Activated CD4-positive, alpha-beta T cell treated with anti-CD3 and anti-CD28 coated beads for 4 hours (primary cell): ENCODE measurements at places on chromosomes 11 and 22.
A peak's percentile ranks its signal among the peaks of the same experiment; 100 is the strongest.

- DNase-seq = no peak
Measured at GRCh38 chr11:73323464-73323863, 15.4 kb downstream of the ARHGEF17 start.

GRCh38 chr11:45388472-45388871 lies 102.3 kb upstream of the SYT13 start:
- no peak for DNase-seq

DNA sequence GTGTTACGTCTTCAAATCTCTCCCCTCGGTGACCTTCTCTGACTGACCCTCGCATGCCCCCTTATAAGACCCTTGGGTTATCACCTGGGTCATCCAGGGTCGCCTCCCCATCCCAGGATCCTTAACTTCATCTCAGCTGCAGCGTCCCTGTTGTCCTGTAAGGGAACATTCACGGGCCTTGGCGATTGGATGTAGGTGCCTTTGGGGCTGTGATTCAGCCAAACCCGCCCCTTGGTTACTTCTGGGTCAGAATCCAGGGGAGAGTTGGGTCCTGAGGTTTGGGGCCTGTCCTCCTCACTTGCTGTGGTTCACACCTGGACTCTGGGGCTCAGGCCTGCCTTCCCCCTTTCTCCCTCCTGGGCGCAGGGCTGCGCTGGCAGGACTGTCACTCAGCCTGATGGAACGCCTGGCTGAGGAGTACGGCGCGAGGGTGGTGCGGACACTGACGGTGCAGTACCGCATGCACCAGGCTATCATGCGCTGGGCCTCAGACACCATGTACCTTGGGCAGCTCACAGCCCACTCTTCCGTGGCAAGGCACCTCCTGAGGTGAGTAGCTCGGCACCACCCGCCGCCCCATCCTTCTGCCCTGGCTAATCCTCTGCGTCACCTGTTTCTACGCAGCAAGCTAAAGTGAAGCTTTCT lies 29.4 kb downstream of the IGHMBP2 start:
- no peak for DNase-seq

DNA sequence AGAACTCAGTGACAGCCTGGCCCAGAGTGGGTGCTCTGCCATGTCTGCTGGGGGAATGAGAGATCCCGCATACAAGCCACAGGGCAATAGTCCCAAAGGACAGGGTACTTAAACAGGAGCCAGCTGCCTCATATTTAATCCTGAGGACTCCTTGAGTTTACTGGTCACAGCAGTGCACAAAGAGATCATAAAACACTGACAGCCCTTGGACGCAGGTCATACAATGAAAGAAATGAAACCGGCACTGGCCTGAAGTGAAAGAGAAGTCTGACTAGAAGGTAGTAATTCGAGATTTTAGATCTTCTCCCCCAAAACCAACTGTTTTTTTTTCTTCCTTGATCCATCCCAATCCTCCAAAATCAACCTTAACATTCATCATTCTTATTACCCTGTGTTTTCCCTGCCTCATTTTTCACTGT lies 299.8 kb upstream of the SYN3 start:
- DNase-seq = no peak

DNA sequence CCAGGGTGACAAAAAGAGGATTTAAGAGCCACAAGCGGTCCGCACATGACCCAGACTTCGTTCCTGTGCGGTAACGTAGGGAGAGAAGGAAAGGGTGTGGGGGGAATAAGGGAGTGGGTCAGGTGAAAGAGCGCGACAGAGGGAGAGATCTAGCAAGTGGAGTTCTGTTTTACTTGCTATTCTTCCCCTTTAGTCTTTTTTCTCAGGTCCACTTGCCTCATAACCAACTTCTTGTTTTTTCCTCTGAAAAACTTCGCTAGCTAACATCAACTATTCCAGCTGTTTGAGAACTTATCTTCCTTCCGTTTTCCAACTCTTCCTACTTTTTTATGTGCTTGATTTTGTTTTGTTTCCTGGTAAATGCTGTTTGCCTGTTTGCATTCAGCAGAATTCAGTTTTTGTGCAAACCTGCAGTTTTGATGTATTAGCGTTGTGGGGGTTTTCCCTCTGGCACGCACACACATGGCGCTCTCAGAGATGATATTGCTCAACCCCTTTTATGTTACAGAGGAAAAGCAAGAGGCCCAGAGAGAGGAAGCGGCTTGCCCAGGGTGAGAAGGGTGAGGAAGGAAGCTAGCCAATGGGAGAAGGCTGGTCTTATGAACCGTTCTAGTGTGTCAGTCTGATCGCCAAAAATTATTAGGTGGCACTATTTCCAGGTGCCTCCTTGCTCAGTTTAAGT lies 592 bp upstream of the CTSC start:
- peak; percentile 44 for DNase-seq

DNA sequence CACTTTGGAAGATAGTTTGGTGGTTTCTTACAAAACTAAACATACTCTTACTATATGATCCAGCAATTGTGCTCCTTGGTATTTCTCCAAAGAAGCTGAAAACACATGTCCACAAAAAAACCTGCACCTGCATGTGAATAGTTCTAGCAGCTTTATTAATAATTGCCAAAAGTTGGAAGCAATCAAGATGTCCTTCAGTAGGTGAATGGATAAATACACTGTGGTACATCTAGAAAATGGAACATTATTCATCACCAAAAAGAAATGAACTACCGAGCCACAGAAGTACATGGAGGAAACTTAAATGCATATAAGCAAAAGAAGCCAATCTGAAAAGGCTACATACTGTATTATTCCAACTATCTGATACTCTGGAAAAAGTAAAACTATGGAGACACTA lies 569.1 kb upstream of the CCDC90B start:
- DNase-seq = no peak

DNA sequence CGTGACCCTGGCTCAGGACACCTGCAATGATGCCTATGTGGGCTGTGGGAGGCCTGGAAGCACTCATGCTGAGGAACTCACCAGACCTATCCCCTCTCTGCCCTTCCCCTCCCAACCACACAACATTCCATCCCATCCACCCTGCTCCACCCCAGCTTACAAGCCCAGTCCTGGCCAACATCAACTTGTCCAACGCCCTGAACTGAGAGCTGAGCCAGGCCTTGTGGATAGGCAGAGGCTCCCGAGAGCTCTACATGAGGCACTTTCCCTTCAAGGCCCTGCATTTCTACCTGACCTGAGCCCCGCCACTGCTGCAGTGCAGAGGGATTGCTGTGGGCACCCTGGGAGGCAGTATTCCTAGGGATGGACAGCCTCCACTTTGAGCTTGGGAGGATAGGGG lies 112.4 kb downstream of the PDE2A start:
- no peak for DNase-seq

- no peak for DNase-seq
Measured at GRCh38 chr22:31173386-31174145, 13.6 kb downstream of the RNF185 start.

DNA sequence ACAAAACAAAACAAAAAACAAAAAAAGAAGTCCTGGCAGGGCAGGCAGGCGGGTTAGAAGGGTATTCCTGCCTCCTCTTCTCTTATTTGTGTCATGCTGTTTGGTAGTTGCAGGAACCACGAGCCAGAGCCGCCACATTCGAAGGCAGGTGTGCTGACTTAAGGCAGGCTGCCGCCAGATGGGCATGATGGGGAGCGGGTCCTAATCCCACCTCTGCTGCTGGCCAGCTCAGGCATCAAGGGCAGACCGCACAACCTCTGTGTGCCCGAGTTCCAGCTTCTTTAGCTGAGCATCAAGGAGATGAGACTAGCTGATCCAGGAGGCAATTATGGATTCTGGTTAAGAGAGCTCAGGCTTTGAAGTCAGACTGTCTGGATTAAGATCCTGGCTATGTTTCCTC lies 12.1 kb downstream of the OAF start:
- DNase-seq = no peak

DNA sequence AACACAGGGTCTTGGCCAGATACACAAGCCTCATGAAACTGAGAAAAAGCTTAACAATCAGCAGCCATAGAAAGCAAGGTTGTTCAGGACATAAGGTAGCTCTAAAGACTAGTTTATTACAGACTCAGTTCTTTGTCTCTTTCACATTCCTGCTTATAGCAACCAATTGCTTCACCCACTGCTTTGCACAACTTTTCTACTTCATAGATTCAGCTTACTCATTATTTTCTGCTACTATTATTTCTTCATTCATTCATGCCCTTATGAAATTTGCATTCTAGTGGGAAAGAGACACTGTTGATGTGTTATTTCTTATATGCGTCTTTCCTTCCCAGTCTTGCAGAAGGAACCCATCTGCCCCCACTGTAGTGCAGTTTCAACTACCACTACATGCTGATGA lies 4.7 kb downstream of the CCDC34 start:
- no peak for DNase-seq

GRCh38 chr11:79052544-79052943 lies 388.3 kb downstream of the TENM4 start:
- DNase-seq = no peak

DNA sequence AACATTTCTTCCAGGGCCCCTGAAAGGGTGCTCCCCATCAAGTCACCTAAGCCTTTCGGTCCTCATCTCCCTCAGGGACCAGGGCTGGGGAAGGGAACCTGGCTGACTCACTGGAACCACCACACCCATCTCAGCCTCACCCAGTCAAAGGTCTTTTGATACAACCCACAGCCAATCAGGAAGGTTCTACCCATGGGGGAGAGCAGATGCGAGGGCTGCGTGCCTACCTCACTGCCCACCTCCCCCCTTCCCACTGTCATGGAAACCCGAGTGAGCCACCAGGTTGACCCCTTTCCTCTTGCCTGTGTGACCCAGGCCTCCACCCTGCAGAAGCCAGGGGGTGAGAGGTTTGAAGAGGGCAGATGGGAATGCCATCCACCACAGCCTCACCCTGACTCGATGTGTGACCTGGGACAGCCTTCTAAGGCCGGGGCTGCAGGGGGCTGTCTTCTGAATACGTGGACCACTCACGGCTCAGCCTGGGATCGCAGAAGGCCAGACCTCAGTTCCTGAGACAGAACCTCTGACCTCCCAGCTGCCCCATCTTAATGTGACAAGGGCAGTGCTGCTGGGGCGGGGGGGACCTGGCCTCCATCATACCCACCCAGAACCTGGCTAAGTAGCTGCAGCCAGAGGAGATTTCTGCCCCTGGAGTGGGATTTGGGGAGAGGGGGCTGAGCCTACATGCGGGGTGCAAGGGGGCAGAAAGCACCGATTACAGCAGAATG lies 2.7 kb downstream of the MDK start:
- DNase-seq = no peak

- DNase-seq = no peak
Measured at GRCh38 chr22:42324990-42325710, 54.7 kb upstream of the TCF20 start.

GRCh38 chr11:115684699-115685098 lies 180.5 kb upstream of the CADM1 start:
- no peak for DNase-seq

GRCh38 chr22:35567351-35568141 lies 26.9 kb downstream of the RASD2 start:
- DNase-seq = no peak

- DNase-seq = no peak
Measured at GRCh38 chr11:124945826-124946225, 8.2 kb upstream of the CCDC15 start.

- DNase-seq = no peak
Measured at GRCh38 chr11:26134481-26135355, 197.2 kb upstream of the ANO3 start.

- DNase-seq = no peak
Measured at GRCh38 chr11:62145261-62145871, 21.6 kb downstream of the INCENP start.

DNA sequence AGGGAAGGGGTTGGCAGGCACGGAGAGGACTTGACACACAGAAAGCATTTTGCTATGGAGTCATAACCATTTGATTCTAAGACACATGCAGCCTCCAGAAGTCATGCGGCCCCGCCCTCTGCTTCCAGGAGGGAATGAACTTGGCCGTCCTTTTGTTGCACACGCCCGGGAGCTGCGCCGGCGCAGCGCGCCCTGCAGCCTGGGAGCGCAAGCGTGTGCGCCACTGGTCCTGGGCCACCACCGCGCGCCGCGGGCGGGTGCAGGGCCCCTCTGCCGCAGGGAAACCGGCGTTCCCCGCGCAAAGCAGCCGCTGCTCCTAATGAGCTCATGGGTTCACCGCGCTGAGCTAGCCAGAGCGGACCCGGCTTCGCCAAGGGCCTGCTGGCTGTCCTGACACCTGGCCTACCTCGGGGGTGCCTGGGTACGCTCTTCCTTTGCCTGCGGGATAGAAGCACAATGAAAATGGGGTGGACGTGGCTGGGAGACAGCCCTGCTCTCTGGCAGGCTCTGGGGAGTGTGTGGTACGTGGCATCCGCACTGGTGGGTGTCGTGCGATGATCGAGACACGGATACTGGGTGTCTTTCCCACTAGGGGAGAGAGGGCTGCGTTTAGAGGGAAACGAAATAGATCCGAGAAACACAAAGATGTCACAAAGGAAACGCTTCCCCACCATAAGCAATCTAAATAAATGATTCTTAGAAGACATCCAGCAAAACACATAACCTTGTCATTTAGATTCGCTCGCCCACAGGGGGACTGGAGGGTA lies 669 bp downstream of the MICAL3 start:
- DNase-seq = peak; percentile 14

GRCh38 chr11:94750319-94751217 lies 17.6 kb upstream of the AMOTL1 start:
- no peak for DNase-seq

DNA sequence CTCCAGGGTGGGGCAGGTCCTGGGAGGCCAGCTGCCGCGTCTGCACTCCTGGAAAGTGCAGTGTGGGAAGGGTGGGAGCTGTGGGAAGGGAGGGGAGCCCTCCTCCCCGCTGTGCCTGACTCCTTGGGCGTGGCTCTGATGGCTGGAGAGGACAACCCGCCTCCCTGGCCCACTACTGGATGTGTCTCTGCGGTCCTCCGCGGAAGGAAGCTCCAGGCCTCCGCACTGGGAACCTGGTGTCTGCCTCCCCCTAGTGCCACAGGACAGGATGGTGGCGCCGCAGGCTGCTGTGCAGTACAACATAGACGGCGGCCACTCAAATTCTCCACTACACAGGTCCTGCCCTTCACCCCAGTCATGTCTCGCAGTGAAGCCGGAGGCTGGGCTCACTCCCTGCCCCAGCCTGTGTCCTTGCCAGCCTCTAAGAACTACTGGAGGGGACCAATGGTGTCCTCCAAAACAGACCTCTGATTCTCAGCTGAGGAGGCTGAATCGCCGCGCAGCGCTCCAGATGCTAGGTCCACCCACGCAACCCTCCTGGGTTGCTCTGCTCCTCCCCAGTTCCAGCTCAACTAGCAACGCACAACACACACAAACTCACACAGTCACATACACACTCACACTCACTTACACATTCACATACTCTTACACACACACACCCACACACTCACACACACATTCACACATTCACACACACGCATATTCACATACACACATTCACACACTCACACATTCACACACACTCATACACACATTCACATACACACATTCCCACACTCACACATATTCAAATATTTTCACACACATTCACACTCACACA lies 12.4 kb upstream of the DSCAML1 start:
- DNase-seq = peak; percentile 37

GRCh38 chr22:27827604-27828587 lies 26.3 kb upstream of the MN1 start:
- no peak for DNase-seq

DNA sequence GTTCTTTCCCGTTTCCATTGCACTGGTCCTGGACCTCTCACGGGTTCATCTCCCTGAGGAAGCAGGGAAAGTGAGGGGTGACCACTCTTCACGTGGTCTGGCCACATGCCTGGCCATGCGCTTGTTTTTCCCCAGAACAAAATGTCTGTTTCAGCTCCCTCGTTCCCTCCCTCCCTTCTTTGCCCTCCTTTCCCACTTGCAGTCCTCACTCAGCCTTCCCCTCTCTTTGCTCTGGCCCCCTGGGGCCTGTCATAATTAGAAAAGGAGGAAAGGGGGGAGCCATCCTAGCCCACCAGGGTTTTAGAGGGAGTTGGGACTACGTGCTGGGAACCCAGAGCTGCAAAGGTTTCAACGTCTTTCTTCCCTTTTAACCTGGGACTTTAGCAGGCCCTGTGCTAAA lies 52.8 kb upstream of the CADM1 start:
- no peak for DNase-seq
